ENCODE measurements at places on chromosomes 5 and 9.

DNA sequence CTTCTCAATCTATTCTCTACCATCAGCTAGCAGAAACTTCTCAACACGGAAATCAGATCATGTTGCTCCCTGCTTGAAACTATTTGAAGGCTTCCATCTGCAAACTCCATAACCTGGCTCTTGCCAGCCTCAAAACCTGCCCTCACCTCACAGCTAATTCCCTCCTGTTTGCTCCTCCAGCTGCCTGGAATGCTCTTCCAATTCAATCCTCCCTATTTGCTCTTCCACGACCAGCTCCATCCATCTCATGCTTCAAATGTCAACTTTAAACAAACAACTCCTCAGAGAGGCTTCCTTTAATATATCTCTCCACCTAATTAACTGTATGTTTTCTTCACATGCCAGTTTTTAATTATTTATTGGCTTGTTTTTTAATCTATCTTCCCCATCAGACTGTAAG is 1.5 kb downstream of the PLAA start:
- DNase-seq = no peak

- no peak for DNase-seq
Observed at GRCh38 chr5:80139466-80139972, 104.4 kb downstream of the THBS4 start.

- DNase-seq = no peak
Observed at GRCh38 chr5:173895401-173896165, 7.4 kb downstream of the CPEB4 start.

GRCh38 chr5:83973925-83974815 is 253.5 kb upstream of the HAPLN1 start:
- no peak for DNase-seq

DNA sequence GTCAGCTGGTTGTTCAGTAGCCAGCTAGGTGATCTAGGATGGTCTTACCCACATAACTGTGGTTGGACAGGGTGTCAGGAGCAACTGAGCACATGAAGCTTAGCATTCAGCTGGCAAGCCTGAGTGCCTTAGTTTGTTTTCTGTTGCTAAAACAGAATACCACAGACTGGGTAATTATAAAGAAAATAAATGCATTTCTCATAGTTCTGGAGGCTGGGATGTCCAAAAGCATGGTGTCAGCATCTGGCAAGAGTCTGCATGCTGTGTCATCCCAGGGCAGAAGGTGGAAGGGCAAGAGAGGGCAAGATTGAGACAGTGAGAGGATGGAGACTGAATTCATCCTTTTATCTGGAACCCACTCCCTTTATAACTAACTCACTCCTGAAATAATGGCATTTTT is 921.5 kb downstream of the TLE4 start:
- DNase-seq = no peak

- peak; percentile 8 for DNase-seq
Observed at GRCh38 chr9:68416936-68417564, 60.6 kb downstream of the PGM5 start.

- DNase-seq = no peak
Observed at GRCh38 chr9:23746317-23746716, 79.7 kb downstream of the ELAVL2 start.

GRCh38 chr5:4699592-4699991 is 440.5 kb upstream of the ADAMTS16 start:
- DNase-seq = no peak

GRCh38 chr5:117999939-118000549 is 988.3 kb downstream of the DTWD2 start:
- no peak for DNase-seq

DNA sequence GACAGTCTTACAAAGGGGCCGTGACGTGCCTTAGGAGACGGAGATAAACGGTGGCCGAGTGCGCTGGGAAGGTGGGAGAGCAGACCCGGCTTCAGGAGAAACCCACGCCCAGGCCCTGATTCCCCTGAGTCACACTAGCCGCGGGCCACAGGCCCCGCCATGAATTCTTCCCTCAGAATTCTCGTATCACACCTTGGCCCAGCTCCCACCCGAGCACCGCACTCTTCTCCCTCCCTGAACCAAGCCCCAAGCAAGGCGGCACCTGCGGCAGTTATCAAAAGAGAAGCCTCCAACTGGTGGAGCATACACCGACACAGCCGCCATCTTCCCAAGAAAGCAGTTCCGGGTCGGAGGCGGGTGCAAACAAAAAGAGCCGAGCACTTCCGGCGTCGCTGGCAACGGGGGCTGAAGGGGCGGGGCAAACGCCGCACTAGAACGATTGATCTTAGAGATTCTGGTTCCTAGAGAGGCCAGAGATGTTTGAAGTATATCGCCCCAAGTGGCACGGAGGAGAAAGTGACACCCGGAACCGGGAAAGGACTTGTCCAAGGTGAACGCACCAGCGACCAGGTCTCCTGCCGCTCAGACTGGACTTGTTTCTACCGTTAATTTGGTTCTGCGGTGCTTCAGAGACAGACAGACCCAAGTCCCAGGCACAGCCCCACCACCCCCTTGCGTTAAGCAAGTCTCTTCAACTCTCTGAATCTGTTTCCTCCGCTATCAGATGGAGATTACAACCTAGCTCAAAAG is at the start of gene PSMB7:
PSMB7 (minus strand) TSS at position 341 of the 750 bp plus-strand sequence; CDS start at position 324, 17 bp downstream.
- DNase-seq = peak; percentile 97

DNA sequence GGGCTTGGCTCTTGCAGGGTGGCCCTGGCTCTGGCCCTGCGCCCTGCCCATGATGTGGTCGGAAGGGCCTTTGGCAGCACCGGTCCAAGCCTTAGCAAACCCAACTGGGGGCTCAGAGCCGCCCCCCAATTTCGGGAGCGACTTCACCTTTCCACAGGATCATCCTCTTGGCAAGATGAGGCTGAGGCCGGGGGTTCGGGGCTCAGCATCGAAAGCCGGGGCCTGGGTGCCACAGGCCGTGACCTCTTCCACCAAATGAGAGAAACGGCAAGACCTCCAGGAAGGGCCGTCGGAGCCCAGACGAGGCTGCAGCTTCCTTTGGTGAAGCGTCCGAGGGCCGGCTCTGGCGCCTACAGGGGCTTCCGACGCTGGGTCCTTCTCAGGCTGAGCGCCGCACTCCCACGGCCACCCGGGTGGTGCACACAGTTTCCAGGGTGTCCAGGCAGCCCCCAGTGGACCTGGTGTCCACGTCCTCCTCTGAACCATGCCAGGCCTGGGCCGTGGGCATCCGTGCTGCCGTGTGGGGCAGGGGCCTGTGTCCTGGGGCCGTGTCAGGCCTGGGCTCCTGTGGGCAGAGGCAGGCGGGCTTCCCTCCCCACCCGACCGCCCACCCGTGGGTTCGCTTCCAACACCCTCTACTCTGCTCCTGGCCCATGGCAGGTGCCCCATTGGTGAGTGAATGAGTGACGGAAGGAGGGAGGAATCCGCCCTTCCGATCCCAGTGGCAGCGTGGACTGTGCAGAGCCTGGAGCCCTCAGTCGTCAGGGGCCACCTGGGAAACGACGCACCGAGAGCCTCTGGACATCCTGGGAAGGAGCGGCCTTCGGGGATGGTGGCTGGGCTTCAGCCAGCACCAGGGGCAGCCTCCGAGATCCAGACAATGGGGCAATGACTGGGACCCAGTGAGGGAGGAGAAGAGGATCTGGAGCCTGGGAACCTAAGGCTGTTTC is 5.2 kb upstream of the AGPAT2 start:
- DNase-seq = no peak

GRCh38 chr5:36155291-36155690 is 3.4 kb downstream of the SKP2 start:
- DNase-seq = no peak

GRCh38 chr5:312845-313244 is 8.7 kb upstream of the AHRR start:
- no peak for DNase-seq

GRCh38 chr5:100668511-100668910 is 133.3 kb downstream of the FAM174A start:
- no peak for DNase-seq

GRCh38 chr5:40405230-40405629 is 274.5 kb upstream of the PTGER4 start:
- peak; percentile 76 for DNase-seq

DNA sequence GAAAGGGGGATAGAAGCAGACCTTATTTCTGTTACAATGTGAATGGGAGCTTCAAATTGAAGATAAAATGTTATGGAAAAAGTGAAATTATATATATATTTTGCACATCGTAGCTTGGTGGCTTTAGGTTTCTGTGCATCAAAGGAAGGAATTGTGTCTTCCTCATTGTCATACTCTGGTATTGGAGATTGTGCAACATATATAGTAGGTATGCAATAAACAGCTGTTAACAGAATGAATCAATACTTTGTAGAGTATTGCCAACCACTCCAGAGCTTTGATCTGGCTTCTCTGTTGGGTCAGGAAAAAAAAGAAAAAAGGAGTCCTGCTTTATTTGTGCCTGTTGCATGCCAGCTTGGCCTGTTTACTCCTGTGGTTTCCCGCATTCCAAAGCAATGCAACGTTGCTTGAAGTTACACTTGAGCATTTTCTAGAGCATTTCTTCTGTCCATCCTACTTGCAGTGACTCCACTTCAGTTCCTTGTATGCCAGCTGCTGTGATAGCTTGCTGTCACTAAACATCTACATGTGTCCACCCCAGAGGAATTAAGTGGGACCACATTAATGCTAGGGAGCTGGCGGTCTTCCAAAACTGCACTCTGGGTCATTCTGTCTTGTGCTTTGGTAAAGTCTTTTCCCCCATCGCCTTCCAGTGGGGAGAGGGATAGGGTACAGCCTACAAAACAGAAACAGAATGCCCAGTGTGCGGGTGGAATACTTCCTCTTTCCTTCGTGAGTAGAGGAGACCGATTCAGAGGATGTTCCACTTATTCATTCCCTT is 62.0 kb upstream of the MEF2C start:
- DNase-seq = no peak

DNA sequence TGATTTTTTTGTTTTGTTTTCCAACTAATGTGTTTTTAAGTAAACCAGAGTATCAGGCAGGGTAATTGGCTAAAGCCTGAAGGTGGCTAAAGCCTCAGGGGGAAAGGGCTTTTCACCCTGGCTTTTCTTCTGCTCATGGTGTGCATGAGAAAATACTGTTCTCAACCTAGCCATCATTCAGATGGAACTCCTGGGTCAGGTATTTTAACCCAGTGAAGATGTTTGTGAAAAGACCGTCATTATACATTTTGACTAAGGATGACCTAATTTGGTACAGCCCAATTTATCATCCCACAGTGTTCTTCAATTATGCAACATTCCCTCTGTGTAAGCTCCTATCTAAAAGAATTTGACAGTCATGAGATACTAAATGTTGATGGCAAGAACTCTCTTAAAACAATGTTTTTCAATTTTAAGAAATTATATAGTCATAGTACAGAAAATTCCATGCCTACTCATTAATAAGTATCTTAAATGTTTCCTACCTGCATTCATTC is 209.5 kb upstream of the TARS1 start:
- DNase-seq = no peak

GRCh38 chr5:138752341-138752950 is 779 bp upstream of the CTNNA1 start:
- DNase-seq = peak; percentile 25

DNA sequence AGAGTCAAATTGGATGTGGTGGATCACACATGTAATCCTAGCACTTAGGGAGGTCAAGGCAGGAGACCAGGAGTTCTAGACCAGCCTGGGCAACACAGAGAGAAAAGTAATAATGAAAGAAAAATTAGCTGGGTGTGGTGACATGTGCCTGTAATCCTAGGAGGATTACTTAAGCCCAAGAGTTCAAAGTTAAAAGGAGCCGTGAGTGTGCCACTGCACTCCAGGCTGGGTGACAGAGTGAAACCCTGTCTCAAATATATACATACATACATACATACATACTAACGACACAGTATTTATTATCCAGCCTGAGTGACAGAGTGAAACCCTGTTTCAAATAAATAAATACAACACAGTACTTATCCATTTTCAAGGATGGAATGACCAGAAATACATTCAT is 180.3 kb downstream of the BNC2 start:
- no peak for DNase-seq

DNA sequence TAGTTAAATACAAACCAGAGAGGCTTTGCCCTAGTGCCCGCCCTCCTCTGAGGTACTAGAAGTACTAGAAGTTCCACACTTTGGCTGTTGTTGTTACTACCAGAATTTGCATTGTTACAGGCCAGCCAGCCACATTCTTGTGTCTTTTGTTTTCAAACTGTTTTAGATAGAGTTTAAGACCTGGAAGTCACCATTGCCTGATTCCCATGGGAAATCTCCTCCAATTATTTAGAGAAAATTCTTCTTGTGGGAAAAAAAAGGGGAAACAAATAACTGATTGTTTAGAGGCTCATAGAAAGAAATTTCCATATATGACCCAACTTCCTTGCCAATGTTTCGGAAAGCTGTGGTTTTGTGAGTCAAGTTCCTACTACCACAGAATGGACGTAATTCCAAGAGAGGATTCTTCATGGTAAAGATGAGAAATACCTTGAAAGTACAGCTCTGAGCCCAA is 252.2 kb downstream of the GOLPH3 start:
- no peak for DNase-seq

- no peak for DNase-seq
Observed at GRCh38 chr9:135968601-135969000, 7.4 kb upstream of the UBAC1 start.

DNA sequence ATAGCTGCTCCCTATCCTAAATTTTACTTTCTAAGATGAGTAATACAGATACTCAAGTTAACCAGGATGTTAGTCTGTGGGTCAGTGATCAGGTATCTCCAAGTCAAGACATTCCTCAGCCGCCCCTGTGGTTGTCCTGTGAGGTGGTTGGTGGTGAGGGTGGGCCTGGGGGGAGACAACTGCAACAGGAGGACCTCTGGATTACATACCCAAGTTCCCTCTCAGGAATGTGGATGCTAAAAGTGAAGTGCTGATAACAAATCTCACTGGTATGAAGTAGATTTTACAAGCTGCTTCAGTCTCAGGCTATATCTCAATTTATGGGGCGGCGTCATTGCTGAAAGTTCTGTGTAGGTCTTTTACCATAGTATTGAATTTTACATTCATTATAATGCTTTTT is 38.3 kb downstream of the SLC1A3 start:
- DNase-seq = no peak

GRCh38 chr9:94740145-94740840 is 13.8 kb downstream of the AOPEP start:
- DNase-seq = no peak

- no peak for DNase-seq
Observed at GRCh38 chr9:8589476-8589875, 789.9 kb upstream of the DMAC1 start.

DNA sequence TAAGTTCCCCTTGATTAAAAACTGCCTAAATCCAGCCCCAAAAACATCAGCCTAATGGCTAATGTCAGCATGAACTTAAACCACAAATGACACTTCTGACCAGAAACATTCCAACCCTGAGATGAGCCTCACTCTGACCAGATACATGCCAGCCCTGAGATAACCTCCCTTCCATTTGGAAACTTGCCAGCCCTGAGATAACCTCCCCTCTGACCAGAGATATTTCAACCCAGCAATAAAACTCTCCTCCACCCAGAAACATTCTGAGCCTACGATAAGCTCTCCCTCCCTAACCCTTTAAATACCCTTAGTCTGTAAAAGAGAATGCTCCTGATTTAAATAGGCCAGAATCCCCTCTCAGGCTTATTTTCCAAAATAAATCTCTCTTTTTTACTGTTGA is 1035.7 kb upstream of the NUDT12 start:
- no peak for DNase-seq

GRCh38 chr5:56783261-56783660 is 32.1 kb upstream of the MAP3K1 start:
- DNase-seq = no peak
